ENCODE measurements at places on chromosomes 13 and 19. TPM values are rescaled to one million over a fixed set of nuclear protein-coding genes. Genes with fewer than 3 reads are reported as not detected.

Gene ZNF30
- 1.4 TPM for polyA plus RNA-seq

Gene DMRTC2
- not detected for polyA plus RNA-seq

Gene ZNF534
- 0.28 TPM for polyA plus RNA-seq

Gene NFILZ
- not detected for polyA plus RNA-seq

Gene A1BG
- 9.6 TPM for polyA plus RNA-seq

Gene NLRP11
- polyA plus RNA-seq: not detected

DNA sequence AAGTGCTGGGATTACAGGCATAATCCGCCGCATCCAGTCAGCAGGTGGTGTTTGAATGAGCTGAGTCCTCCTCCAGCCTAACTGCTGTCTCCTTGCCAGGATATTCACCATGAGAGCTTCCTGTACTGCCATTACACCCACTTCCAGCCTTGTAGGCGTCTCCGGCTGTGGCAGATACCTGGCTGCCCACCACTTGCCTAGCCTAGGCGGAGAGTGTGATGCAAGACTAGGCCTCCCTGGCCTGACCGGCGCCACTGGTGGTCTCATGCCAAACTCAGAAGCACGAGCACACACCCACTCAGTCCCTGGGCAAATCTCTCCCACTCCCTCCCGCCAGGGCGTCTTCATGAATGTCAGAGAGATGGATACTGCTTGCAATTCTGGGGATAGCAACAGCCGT lies 16.6 kb downstream of the IL12RB1 start:
- DNase-seq: no peak

- DNase-seq: peak; percentile 74
Measured at GRCh38 chr19:33771384-33772101, 25.1 kb upstream of the KCTD15 start.

- DNase-seq: peak; percentile 62
Measured at GRCh38 chr19:1360818-1361461, 22.8 kb upstream of the NDUFS7 start.

GRCh38 chr13:44879452-44880058 lies 109.7 kb downstream of the NUFIP1 start:
- no peak for DNase-seq
